Left renal cortex interstitium (tissue), 4 donors: ENCODE measurements at places on chromosomes 6 and 20.

- no peak for DNase-seq
Observed at GRCh38 chr20:46523696-46524328, 10.5 kb upstream of the ZNF334 start.

DNA sequence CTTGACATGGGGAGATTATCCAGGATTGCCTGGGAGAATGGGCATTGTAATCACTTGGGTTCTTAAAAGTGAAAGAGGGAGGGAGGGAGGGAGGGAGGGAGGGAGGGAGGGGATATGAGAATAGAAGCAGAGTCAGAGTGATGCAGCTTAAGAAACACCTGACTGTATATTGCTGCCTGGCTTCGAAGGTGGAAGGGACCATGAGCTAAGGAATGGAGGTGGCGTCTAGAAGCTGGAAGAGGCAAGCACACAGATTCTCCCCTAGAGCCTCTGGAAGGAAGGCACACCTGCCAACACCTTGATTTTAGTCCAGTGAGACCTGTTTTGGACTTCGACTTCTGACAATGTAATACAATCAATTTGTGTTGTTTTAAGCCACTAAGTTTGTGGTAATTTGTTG is 78.4 kb downstream of the PRL start:
- DNase-seq = no peak

GRCh38 chr6:45075246-45075645 is 252.9 kb upstream of the RUNX2 start:
- DNase-seq = no peak

DNA sequence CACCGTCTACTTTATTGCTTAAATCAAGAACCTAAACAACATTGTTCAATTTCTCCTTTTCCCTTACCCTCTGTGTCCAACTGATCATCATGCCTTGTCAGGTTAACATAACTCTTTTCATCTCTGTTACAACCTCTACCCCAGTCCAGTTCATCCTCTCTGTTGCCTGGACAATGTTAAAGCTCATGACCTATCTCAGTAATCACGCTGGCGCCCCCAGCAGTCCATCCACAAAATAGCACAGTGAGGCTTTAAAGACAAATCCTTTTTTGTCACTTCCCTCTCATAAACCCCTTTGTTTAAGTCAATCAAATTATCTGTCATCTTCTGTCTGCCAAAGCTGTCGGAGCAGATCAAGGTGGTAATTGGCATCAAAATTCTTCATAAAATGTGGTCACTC is 140.1 kb downstream of the QKI start:
- DNase-seq = no peak

- no peak for DNase-seq
Observed at GRCh38 chr6:136038531-136038930, 187.0 kb downstream of the PDE7B start.

DNA sequence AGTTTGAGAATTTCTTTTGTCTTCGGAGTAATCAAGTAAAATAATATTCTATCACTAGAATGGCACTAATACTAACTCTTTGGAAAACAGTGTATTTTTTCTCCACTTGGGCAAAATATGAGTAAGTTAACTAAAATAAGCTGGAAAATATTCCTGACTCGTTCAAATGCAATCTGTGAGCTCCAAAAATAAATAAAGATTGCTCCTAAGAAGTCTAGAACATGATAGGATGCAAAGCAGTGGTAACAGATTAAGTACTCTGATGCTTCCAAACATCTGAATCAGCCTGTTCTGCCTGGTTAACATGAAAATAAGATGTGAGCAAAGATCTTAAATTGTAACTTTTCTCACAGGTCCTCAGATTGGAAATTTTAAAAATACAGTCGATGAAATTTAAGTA is 285.1 kb upstream of the ID4 start:
- DNase-seq = no peak

DNA sequence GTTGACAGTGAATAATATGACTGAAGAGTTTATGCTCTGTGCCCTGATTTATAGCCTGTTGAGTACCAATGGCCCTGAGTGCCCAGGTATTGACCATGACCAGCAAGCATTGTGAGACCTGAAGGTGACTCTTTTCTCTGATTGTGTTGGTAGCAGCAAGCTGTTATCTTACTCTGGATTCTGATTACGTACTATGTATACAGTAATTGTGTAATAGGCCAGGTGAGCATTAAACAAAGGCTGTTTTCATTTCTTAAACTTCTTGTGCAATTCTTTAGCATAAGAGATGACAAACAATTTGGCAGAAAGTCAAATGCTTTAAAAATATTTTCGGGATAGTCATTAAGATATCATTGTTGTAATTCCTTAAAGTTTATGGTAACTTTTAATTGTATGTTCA is 111.7 kb upstream of the PTPRK start:
- DNase-seq = no peak

GRCh38 chr6:15382712-15383111 is 136.8 kb downstream of the JARID2 start:
- DNase-seq = no peak

DNA sequence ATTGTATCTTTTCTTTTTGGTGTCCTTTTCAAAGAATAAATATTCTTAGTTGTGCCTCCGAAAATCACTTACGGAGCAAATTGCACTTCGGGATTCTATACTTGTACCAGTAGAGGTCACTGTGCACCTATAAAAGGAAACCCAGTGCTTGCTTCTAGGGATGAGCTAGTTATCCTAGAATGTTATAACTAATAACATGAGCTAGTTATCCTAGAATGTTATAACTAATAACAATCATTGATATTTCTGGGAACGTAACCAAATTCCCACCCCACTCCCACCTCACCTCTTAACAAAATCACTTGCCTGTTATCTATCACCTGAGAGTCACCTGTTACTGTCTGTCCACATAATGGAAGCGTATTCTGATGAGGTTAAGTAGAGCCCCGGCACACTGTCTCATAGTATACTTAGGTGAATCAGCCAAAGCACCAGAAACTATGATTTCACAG is 126.9 kb upstream of the TIAM2 start:
- DNase-seq = no peak

DNA sequence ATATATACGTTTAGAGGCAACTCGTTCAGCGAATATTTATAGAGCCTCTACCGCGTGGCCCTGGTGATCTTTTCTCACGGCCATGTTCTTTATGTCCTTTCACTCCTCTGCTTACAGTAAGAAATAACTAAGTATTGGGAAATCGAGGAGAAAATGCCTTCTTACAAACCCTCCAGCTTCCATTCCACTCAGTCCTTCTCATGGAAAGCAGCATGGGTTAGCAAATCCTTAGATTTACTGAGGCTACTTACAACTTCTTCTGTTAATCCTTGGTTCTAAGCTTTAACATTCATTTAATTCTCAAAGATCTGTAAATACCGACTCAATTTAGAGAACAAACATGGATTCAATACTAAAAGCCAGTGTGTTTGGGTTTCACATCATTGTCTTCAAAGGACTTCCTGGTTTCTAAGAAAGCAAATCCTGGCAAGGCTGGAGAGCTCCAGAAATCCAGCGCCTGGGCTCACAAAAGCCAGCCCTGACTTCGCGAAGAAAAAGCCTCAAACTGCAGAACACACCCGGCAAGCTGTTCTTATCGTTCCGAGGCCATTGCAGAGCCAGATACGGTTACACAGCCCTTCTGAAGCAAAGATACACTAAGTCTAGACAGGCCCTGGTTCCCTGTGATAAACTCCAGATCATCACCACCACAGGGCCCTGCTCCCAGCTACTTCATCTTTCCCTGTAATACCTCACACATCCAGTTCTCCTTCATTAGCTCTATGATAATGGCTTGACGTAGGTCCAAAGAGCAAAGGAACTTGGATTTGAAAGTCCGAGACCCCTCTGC is 19.2 kb downstream of the AGPAT4 start:
- no peak for DNase-seq

- DNase-seq = no peak
Observed at GRCh38 chr6:80143419-80143937, 37.0 kb downstream of the BCKDHB start.

- DNase-seq = no peak
Observed at GRCh38 chr6:152845421-152845820, 94.8 kb downstream of the VIP start.

DNA sequence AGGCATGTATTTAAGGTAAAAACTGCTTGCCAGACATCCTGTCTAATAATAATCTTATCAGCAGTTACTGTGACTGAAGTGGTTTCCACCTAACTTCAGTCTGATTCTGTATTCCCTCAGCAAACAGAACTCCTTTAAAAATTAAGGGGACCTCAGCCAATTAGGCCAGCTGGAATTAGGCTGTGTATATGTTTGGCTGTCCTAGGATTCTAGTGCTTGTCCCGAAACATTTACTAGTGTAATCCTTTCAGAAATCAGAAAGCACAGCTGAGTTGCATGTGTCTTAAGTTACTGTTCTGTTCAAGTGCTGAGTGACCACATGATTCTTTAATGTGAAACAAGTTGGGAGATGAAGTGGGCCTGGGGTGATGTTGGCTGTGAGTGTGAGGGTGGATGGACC is 120.9 kb upstream of the SUPT3H start:
- no peak for DNase-seq

DNA sequence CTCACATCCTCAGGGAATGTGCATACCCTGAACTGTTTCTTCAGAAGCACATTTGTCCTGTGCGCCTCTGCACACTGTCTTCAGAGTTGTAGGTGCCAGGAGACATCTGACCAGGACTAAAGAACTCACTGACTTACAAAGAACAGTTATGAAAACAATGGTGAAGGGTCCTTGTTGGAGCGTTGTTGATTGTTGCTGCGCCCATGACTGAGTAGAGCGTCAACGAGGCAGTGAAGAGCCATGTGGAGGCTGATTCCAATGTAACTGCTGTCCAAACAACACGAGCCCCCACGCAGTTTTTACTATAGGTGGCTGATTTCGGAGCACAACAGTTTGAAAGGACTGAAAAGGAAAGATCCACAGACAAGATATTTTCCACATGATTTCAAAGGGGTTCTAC is 380.3 kb downstream of the CDH26 start:
- DNase-seq = no peak

- no peak for DNase-seq
Observed at GRCh38 chr6:7100072-7100752, 7.5 kb upstream of the RREB1 start.

DNA sequence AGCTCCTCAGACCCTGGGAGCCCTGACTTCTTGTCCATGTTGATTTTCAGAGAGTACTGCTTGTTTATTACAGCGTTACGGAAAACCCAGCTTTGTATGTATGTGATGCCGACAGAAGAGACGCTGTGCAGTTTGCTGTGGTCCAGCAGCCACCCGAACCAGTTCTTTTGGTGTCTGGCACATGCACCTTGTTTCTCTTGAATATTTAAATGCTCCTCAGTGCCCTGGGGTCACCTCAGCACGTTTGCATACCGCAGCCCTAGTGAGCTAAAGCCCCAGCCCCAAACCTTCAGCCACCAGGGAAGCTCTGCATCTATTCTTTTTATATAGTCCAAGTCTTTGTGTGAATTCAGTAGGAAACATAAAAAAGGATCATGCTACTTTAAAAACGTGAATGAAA is 39.9 kb downstream of the AFDN start:
- no peak for DNase-seq

DNA sequence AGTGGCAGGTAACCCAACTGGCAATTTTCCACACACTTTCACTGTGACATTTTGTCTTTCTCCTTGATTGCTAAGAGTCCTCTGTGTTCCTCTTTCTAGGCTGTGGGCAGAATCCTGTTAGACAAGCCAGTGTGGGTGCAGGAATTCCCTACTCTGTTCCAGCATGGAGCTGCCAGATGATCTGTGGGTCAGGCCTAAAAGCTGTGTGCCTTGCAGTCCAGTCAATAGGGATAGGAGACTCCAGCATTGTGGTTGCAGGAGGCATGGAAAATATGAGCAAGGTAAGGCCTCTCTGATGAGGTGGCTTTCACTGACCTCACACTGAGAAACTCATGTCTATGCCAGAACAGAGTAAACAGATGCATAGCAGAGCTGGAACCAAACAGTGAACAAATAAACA is 5.1 kb downstream of the ACAT2 start:
- DNase-seq = no peak

DNA sequence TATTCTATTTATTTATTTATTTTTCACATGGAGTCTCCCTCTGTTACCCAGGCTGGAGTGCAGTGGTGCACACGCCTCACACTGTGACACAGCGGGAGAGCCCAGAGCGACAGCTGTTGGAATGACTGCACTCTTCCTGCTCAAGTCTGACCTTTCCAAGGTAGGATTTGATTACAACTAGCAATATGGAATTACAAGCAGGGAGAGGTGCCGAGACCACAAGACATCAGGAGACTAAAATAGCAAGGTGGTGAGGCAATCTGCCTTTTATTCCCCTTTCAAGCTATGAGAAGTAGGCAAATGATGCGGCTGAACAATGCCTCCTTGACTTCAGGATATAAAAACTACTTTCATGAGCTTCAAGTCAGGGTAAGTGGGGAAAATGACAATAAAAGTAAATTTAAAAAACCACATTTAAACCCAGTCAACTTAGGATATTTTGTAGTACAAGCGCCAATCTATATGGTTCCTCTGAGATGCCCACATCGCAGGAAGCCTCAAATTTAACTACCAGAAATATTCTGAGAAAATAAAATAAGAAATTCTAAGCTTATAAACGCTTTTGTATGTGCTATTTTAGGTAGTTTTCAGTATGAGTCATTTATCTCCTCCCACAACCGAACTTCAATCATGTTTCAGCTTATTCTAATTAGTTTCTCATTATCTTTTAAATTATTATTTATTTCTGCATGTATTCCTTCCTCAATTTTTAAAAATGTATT is 146.9 kb upstream of the SGK1 start:
- no peak for DNase-seq
